ENCODE measurements at places on chromosomes 7 and 10. TPM values are rescaled to one million over a fixed set of nuclear protein-coding genes. Genes with fewer than 3 reads are reported as not detected.

The SPDYE6 gene
- not detected for total RNA-seq

The SLC26A3 gene
- total RNA-seq = 0.31 TPM

The MMP21 gene
- not detected for total RNA-seq

The TAS2R41 gene
- not detected for total RNA-seq

The LRGUK gene
- 2.2 TPM for total RNA-seq

The OR6B1 gene
- not detected for total RNA-seq

The CACNB2 gene
- total RNA-seq = 14.3 TPM

The FIS1 gene
- total RNA-seq = 159 TPM

The ATOH7 gene
- total RNA-seq = not detected

The PI4K2A gene
- total RNA-seq = 16.7 TPM

The ADIRF gene
- 790 TPM for total RNA-seq

The MYH16 gene
- not detected for total RNA-seq

The GIMAP7 gene
- total RNA-seq = 24.5 TPM

The FBXO24 gene
- total RNA-seq = 0.29 TPM

The OR2A42 gene
- total RNA-seq = 0.08 TPM

The CYP2W1 gene
- total RNA-seq = 0.44 TPM

The OR6V1 gene
- not detected for total RNA-seq

The NDUFA5 gene
- 81.5 TPM for total RNA-seq

The MNX1 gene
- total RNA-seq = not detected

The AOAH gene
- 12.3 TPM for total RNA-seq

The RPEL1 gene
- not detected for total RNA-seq

DNA sequence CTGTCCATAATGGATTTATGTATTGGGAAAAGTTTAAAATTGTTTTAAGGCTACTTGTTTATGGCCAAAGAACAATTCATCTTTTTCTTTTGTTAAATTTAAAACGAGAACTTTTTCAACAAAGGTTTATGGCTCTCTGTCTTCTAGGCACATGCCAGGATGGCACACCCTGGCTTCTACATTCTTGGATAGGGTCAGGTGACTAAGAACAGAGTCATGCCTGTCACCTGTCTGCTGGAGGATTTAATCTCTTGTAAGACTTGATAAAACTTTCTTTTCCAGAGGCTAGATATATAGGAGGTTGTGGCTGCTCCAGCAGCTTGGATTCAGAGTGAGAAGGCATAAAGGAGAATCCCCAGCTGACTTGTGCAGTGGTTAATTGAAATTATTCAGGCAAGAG is 915.4 kb downstream of the GATA3 start:
- no peak for DNase-seq

DNA sequence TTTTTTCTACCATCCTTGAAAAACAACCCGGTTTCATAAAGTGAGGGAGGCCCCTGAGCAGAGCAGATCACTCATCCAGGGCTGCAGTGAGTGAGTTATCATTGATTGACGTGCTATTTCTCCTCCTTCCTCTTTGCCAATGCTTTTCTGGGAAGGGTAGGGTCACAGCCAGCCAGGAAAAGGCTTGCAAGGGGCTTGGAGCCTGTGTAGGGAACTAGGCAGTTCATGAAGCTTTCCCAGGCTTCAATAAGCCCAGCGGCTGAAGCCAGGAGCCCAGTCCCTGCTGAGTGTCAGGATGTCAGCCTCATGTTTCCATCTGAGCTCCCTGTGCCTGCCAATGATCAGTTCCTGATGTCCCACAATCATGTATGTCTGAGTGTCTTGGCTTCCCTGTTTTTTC is 584.7 kb downstream of the GALNT17 start:
- DNase-seq = no peak

- no peak for DNase-seq
Measured at GRCh38 chr7:55588976-55589604, 16.8 kb upstream of the VOPP1 start.

DNA sequence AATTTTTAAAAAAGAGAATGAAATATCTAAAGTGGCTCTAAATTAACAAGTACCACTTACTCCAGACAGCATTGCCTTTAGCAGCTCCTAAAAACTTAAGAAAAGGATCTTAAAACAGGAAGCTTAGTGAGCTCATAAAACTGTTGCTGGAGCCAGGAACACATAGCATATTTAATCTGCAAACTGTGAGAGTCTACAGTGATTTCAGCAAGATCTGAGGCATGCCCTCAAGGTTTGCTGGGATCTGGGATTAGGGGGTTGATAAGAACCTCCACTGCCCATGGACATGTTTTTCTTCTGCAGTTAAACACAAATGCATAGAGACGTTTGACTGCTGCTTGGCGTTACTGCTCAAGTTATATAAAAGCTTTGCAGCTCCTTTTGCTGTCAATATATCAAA is 3.8 kb downstream of the GLI3 start:
- DNase-seq = no peak

DNA sequence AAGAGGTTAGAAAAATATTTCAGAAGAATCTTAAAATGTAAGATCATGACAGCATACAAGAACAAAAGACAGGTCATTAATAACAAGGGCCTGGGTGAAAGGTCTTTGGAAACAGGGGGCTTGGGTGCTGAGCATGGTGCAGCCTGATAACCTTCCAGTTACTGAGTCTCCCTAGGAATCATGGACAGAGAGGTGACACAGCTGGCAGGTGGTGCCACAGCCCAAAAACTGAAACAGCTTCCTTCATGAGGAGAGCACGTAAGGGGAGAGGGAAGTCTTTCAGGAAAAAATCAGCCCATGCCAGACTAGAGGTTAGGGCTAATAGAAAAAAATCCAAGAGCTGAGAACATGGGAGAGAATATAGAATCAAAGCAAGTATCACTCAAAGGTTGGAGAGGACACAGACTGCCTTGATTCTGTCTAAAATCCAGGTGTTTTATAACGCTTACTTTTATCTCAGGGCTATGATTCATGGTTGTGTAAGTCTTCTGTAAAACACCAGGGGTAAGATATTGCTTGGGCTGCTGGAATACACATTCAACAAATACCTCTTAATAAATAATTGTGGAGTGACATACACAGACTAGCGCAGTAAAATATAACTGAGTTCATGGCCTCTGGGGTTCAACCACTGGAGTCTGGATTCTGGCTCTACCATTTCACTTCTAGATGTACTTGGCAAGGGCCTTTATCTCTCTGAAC is 88.1 kb downstream of the SEMA3C start:
- DNase-seq = no peak

DNA sequence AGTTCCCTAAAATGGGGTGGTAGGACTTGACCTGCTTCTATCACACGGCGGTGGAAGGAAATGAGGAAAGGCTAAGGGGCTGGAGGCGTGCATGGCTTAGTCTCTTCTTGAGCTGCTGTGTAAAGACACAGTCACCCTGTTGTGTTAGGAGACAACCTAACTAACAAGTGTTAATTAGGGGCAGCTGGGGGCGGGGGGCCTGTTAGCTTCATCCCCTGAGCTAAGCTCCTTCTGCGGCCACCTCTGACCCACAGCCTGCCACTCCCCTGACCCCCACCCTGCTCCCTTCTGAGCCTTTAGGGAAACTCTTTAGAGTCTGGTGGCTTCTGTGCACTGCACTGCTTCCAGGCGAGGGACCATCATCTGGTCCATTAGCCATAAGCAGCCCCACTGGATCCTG is 28.0 kb downstream of the COL17A1 start:
- no peak for DNase-seq

DNA sequence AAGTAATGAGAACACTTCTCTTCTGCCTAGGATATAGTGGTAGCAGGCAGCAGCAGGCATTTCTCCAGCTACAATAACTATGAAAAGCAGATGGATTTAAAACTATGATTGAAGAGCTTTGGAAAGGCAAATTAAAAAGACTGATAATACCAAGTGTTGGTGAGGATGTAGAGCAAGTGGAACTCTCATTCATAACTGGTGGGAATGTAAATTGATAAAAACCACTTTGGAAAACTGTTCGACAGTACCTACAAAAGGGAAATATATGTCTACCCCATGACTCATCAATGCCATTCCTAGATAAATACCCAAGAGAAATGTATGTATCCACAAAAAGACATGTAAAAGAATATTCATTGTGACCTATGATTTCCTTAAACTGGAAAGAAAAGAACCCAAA is 14.6 kb downstream of the ARMC3 start:
- no peak for DNase-seq

GRCh38 chr10:103481974-103482531 is 3.0 kb upstream of the CALHM3 start:
- DNase-seq = no peak

- DNase-seq = no peak
Measured at GRCh38 chr7:70068531-70068930, 470.3 kb downstream of the AUTS2 start.

- no peak for DNase-seq
Measured at GRCh38 chr7:131183611-131184119, 144.0 kb upstream of the MKLN1 start.

- DNase-seq = no peak
Measured at GRCh38 chr10:133275684-133276092, 980 bp downstream of the ADAM8 start.

DNA sequence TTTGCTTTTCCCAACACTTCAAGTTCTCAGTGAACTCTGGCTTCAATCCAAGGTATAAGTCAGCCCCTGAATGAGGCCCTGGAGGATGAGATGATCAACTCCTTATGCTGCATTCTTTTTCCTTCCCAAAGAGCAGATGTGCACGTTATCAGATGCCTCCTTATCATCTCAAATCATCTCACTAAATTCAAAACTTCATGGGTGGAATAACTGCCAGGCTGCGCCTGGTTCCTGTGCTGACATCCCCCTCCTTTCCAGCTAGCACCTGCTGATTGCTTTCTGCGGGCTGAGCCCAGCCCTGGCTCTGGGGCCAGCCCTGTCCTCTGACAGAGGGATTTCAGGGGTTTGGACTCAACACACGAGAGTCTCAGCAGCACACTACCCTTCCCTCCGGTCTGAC is 44.9 kb downstream of the TLL2 start:
- DNase-seq = no peak

DNA sequence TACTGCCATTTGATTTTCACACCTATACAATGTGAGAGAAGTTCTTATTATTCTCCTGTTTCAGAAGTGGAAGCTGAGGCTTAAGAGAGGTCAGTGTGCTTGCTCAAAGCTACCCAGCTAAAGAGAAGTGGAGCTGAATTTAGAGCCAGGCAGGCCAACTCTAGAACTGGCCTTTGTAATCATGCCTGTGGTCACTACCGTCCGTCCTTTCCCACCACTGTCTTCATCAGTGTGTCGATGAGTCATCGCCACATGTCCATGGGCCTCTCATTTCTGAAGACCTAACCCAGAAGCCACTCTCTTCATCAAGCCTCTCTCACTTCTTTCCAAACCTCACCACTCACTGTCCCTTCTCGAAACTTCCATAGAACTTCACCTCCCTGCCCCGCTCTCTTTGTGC is 237.8 kb downstream of the KIAA1217 start:
- DNase-seq = no peak

GRCh38 chr10:129344731-129345355 is 122.2 kb upstream of the MGMT start:
- DNase-seq = no peak

- DNase-seq = no peak
Measured at GRCh38 chr10:65670087-65670486, 1255.7 kb upstream of the LRRTM3 start.

DNA sequence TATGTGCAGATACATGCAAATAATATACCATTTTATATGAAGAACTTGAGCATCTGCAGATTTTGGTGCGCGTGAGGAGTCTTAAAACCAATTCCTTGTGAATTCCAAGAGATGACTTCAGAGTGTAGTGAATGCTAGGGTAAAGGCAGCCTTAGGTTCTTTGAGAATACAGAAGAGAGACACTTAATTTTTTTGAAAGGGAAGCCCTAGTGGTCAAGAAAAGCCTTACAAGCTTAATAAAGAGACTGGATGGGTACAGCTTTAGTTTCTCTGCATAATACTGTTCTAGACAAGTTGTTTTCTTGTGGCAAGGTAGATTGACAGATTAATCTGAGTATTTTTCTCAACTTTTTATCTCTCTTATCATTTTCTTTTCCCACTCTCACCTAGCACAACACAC is 636.5 kb downstream of the DNAJB9 start:
- no peak for DNase-seq

DNA sequence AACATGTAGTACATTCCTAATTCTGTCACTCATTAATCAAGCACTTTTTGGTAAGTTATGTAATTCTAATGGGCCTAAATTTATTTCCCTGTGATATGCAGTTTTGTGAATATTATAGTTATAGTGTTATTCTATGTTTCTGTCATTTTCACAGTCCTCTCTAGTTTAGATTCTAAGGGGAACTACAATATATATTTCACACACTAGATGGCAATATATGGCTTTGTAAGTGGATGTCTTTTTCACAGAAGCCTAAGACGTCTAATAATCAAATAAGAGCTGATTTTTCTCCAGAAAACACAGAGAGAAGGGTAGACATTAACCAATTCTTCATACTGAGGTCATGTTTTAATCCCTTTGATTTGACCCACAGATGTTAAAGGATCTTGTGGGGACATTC is 18.0 kb downstream of the RNLS start:
- DNase-seq = no peak

DNA sequence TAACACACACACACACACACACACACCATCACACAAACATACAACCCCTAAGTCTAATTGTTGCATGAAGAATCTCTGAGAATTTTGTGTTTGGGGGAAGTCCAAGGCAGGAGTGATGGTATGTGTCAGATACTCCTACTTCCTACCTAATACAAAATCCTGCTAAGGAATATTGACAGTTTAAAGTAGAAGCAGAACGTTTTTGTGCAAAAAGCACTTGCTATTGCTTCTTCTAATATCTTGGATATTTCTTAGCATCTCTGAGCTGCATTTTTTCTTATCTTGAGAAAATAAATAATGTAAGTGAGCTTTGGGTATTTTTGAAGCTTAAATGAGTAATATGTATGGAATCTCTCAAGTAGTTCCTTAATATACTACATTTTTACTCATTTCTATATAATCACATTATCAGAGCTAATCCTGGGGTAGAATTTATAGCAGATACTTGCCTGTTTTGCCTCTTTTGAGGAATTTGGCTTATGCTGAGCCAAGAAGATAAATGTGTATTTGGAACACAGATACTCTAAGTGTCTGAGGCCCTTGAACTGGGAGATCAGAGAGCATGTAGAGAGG is 212.3 kb downstream of the DKK1 start:
- DNase-seq = no peak

GRCh38 chr7:47764746-47765145 is 182.8 kb upstream of the TNS3 start:
- no peak for DNase-seq

- DNase-seq = no peak
Measured at GRCh38 chr7:29599026-29599425, 35.4 kb downstream of the PRR15 start.

GRCh38 chr10:35635576-35635975 is 6.5 kb downstream of the FZD8 start:
- peak; percentile 56 for DNase-seq

- DNase-seq = no peak
Measured at GRCh38 chr7:142785841-142786250, 15.1 kb downstream of the PRSS2 start.

- no peak for DNase-seq
Measured at GRCh38 chr10:89637113-89637512, 7.9 kb downstream of the PANK1 start.

GRCh38 chr7:154646126-154647013 is 356.6 kb downstream of the PAXIP1 start:
- no peak for DNase-seq

- no peak for DNase-seq
Measured at GRCh38 chr10:99981581-99982199, 28.1 kb downstream of the DNMBP start.

All from ureter (tissue), 1 donor.